ENCODE measurements at places on chromosomes 6 and 20. TPM values are rescaled to one million over a fixed set of nuclear protein-coding genes. Genes with fewer than 3 reads are reported as not detected.

- no peaks in the 10 kb centered on the region for H3K36me3 ChIP-seq
- no peak overlapping the region for H3K4me3 ChIP-seq
- no peak overlapping the region for H3K27ac ChIP-seq
- no peaks in the 10 kb centered on the region for H3K4me1 ChIP-seq
- H3K27me3 ChIP-seq, result no peaks in the 10 kb centered on the region
- DNase-seq, result no peak
Observed at GRCh38 chr20:22729180-22729579, 144.8 kb upstream of the FOXA2 start.

- H3K36me3 ChIP-seq, result no peaks in the 10 kb centered on the region
- peaks cover 15% of the 10 kb centered on the region for H3K27me3 ChIP-seq
- no peak overlapping the region for H3K27ac ChIP-seq
Observed at GRCh38 chr6:4466769-4467480, 309.3 kb upstream of the CDYL start.

The SMOC2 gene
- total RNA-seq, result not detected

The TMEM170B gene
- total RNA-seq, result 1.7 TPM

Measured in T-helper 17 cell (primary cell).